Cardiac fibroblast (primary cell): ENCODE measurements at places on chromosomes 1 and 21.

- DNase-seq: peak; percentile 78
These were observed 34.9 kb upstream of the PPP1R15B start for GRCh38 chr1:204446413-204447111.

GRCh38 chr1:37932759-37933158 is 14.1 kb downstream of the INPP5B start:
- DNase-seq: peak; percentile 80

DNA sequence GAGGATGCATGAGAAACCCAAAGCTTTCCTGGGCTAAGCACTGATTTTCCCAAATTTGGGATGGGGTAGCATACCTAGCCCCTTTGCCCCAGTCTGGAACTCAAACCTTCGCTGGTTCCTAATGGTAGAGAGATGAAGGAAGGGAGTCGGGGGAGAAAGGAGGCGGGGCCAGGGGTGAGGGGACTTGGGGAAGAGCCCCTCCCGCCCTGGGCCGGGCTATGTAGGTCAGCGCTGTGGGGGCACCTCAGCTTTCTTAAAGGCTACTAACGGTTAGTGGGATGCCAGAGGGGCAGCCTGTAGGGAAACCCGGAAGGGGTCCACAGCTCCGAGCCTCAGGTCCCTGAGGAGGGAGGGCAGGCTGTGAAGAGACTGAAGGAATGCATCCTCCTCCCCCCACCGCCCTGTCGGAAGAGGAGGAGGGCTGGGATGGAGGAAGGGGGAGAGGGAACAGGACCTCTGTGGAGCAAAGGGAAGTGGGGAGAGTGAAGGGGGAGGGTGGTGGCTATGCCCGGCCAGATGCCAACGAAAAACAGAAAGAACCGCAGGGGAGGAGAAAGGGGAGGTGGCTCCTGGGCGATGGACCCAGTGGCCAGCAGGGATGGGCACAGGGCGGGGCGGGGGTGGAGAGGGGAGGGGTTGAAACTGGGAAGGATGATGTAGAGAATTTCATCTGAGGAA is 1.3 kb downstream of the CADM3 start:
- DNase-seq: peak; percentile 87

DNA sequence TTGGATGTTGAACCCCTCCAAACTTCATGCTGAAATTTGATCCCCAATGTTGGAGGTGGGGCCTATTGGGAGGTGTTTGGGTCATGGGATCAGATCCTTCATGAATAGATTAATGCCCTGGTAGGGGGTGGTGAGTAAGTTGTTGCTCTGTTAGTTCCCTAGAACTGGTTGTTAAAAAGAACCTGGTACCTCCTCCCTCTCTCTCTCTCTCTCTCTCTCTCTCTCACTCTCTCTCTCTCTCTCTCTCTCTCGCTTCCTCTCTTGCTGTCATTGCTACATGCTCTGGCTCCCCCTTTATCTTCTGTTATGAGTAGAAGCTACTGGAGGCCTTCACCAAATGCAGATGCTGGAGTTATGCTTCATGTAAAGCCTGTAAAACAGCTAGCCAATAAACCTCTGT is 498.2 kb upstream of the NR5A2 start:
- no peak for DNase-seq

DNA sequence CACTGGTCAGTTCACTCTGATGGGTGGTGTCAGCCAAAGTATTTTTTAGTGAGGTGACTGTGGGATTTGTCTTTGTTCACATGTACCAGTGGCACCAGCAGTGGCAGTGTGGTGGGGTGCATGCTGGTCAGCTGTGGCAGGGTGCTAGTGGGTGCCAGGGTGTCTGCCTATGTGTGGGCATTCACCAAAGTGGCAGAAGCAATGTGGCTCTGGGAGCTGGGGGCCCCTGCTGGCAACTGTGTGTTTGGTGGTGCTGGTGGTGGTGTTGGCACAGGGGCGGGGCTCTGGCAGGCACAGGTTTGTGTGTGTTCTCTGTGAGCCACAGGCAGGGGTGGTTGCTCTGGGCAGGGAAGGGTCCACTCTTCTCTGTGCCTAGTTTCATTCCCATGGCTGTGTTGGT is 161.5 kb downstream of the CENPF start:
- no peak for DNase-seq

- DNase-seq: no peak
These were observed 46.1 kb upstream of the HTR1D start for GRCh38 chr1:23263380-23263887.

DNA sequence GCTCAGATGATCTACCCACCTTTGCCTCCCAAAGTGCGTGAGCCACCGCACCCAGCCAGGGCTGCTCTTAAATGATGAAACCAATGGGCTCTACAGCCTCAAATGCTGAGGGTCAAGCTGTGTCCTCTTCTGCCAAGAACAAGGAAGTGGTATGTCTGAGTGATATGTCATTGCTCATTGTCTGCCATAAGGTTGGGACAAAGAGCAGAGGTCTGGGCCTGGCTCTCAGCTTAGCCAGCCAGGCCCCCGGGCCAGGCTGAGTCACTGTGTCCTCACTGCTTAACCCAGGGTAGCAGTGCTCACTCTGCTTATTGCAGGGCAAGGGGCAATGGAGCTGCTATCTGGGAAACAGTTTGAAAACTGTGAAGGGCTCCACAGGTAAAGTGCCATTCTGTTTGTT is 8.3 kb upstream of the ETS2 start:
- no peak for DNase-seq

GRCh38 chr1:231731268-231731667 is 104.7 kb downstream of the DISC1 start:
- no peak for DNase-seq

- no peak for DNase-seq
These were observed 5.4 kb downstream of the JUN start for GRCh38 chr1:58778385-58779000.

GRCh38 chr1:115555446-115555845 is 86.3 kb upstream of the VANGL1 start:
- peak; percentile 1 for DNase-seq

GRCh38 chr1:174433451-174433850 is 14.3 kb upstream of the GPR52 start:
- peak; percentile 70 for DNase-seq

GRCh38 chr1:176225911-176226310 is 18.8 kb upstream of the COP1 start:
- no peak for DNase-seq

- DNase-seq: no peak
These were observed 14.5 kb upstream of the SH3BGRL3 start for GRCh38 chr1:26265405-26265804.

DNA sequence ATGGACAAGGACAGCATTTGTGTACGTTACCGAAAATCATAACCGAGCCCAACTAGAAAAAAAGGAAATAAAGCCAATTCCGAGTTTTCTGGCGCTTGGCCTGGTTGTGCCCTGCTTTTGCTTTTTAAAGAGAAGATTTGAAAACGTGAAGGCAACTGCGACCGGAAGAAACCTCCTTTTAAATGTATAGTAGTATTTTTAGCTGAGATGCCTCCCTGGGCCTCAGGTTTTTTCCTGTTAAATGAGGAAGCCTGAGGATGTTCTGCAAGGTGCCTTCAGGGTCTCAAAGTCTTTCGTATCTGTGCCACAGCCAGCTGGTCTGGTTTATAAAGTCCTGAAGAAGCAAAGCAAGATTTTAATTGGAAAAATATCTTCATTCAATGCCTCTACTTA is 371 bp upstream of the ODF2L start:
- no peak for DNase-seq

DNA sequence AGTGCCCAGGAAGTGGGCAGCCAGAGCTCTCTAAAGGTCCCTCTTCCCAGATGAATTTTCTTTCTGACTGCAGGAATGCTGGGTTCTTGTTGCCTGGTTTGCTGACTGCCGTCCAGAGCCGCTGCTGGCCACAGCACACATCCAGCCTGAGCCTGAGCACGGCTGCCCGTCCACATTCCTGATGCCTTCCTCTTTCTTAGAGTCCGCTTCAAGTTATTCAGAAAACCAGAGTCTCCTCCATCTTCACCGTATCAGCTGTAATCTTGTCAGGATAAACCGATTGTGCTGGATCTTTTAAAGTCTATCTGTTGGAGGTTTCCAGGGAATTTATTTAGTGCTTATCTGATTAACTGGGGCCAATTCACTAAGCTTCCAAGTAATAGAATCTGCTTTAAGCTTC is 84.8 kb upstream of the BCAR3 start:
- no peak for DNase-seq

DNA sequence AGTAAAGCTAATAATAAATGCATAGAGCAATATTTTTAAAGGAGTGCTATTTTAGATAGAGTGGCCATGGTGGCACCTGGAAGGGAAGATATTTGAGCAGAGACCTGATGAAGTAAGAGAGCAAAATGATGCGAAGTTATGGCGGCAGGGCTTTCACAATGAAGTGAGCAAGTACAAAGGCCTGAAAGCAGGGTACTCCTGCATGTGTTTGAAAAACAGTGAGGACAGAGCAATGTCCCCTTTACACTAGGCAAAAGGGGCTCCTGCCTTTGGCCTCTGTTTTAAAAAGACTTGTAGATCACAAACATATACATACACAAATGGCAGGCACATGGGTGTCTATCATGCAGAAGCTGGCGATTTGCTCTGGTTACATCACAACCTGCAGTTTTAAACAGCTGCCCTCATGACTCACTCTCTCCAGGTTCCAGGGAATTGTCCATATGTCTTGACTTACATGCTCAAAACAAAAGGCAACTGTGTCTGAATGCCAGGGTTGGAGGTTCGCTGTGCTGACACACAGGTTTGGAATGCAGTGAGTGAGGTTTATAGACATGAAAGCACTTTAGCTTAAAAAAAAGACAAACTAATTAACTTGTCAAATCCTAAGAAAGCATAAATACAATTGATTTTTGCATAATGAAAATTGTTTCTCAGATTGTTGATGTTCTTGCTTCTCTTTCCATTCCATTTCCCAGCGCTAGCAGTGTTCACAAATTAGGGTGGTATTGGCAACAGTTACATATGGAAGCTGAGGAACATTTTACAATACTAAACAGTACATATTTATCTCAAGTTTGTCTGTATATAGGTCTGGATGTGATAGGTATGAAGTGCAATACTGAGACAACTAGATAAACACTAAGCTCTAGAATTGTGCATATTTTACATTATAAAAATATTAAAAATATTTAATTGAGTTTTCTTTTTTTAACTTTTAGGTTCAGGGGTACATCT is 313.9 kb downstream of the BARHL2 start:
- peak; percentile 97 for DNase-seq

DNA sequence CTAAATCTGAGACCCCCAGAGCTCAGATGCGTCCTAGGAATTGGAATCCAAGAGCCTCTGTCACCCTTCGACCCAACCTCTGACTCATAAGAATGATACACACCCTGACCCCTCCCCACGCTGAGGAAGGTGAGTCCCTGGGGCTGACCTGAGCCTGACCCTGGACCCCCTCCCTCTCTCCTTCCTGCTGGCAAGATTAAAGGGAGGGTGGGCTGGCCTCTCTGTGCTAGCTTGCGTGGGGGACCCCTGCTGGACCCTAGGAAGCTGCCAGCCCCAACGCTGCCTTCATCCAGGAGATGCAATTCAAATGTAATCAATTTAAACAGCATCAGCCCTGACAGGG is 627 bp downstream of the PLEKHA6 start:
- no peak for DNase-seq

GRCh38 chr1:88768816-88769215 is 84.7 kb downstream of the PKN2 start:
- DNase-seq: no peak

DNA sequence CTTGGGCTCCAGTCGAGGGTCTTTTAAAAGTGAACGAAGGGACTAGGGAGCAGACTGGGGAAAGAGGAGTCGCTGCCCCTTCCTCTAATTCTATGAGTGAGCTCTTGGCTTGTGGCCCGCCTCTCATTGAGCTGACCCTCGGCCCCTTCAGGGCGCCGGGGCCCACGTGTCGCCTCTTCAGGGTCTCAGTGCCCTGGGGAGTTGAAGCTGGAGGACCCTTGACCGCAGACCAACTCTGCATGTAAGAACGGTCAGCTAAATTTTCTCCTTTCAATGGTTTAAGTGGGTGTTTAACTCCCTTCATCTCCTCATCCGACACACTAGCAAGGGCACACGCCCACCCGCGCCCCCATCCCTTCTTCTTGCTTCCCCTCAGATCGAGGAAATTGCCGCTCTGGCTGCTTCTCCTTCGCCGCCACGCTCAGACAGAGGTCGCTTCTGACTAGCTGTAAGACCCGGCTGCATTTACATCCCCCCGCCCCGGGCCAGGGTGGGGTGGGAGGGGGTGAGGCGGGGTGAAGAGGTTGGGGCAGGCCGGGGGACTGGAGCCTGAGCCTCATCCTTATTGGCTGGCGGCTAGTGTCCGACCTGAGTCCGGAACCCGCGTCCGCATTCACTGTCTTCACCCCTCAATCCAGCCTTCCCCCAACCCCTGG is 10.9 kb downstream of the NR5A2 start:
- DNase-seq: no peak

DNA sequence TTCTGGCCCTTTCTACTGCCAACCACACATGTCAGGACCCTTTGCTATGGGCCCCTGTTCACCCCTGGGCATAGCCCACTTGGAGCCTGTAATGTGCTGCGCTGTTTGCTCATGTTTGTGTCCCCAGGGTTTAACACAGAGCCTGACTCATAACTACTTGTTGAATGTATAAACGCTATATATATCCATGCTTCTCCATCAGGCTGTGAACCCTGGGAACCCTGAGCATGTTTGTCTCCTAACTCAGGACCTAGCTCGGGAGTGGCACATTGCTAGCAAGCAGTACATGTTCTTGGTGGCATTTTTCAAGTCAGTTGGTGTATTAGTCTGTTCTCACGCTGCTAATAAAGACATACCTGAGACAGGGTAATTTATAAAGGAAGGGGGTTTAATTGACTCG is 8.0 kb downstream of the OLFML3 start:
- DNase-seq: no peak

DNA sequence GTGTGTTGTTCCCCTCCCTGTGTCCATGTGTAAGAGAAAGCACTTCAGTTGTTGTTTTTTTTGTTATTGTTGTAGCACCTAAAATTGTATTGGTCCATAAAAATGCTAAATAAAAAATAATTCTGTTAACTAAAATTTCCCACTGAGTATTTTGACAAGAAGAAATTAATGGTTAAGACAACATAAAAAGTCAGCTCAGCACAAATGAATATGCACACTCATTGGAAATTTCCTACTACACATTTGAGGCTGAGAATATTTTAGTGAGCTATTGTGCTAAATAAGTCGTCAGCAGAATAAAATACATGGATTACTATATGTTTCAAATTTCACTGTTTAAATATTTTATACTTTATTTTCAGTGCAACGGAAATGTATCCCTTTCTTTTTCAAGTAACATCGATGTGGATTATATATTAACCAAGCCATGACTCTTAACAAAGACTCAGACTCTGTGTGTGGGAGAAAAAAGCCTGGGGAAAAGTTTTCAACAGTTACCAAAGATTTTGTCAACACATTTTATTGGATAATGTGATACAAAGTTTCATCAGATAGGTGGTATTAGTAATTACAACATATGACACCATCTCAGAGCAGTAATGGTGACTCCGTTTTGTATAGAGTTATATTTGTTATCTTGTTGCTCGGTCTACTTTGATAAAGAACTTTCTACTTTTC is 63.4 kb downstream of the LYPLAL1 start:
- no peak for DNase-seq
